ENCODE measurements at places on chromosomes 7 and 10.

GRCh38 chr7:50281680-50282445 is 22.7 kb upstream of the IKZF1 start:
- no peak for DNase-seq

DNA sequence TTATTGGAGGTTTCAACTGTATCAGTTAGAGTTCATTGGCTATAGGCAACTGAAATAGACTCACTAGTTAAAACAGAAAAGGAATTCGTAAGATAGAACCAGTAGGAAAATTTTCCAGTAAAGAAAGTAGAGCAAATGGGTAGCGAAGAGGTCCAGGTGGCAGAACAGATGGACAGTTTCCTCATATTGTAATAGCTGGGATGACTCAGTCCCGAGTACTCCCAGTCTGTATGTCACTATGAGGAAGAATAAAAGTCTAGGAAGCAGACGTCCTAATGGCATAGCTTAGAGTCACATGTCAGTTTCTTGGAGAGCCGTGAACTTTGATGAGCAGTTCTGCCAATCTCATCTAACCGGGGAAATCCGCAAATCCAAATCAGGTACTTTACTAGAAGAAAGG is 95.3 kb downstream of the RNF32 start:
- no peak for DNase-seq

DNA sequence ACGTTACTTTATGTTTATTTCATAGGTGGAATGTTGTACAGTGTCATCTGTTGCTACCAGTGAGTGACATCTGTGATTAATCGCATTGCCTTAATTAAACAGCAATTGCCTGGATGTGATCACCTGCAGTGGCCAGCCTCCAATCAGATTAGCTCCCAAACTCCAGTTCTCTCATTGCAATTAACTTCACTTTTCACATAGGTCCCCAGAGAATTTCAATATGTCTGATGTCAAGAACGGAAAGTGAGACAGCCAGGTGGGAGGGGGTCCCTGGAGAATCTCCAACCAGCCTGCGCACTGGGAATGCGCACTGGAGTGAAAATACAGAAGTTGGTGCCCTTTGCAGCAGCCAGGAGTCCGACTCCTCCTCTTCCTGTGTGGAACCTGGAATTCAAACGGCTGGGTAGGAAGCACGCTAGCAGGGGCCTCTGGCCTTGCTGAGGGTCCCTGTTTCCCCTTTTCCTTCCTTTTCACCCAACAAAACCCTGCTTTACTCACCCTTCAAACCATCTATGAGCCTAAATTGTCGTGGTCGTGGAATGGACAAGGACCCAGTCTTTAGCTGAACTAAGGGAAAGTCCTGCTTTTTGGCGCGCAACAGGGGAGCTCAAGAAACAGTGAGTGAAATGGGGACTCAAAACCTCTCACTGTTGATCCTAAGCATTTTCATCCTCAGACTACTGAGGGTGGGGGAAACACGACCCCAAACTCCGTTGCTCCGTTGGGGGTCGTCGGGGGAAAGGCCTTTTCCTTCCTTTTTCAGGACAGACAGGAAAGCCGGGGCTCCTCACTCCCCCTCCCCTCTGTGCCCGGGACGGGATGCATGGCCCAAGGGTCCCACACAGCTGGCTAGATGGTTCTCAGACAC is 1355.5 kb upstream of the LRRTM3 start:
- no peak for DNase-seq

DNA sequence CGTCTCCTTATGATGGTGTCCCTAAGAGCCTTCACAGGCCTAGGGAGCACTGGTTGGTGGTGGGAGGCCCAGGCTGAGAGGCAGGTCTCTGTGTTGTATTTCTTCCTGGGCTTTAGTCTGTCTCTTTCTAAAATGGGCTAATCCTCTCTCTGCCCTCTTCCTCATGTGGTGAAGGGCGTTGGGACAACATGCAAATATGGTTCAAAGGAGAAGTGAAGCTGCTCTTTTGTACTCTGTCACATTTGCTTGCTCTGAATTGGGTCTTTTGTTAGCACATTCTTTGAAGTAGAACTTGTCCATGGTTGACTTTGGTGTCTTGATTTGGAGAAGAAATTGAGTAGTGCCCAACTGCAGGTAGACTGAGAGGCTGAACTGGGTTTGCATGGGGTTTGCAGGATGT is 814 bp downstream of the HK1 start:
- no peak for DNase-seq

- DNase-seq: no peak
Measured at GRCh38 chr10:122373721-122374120, 787 bp upstream of the PLEKHA1 start.

GRCh38 chr7:47677664-47678063 is 95.8 kb upstream of the TNS3 start:
- DNase-seq: no peak

DNA sequence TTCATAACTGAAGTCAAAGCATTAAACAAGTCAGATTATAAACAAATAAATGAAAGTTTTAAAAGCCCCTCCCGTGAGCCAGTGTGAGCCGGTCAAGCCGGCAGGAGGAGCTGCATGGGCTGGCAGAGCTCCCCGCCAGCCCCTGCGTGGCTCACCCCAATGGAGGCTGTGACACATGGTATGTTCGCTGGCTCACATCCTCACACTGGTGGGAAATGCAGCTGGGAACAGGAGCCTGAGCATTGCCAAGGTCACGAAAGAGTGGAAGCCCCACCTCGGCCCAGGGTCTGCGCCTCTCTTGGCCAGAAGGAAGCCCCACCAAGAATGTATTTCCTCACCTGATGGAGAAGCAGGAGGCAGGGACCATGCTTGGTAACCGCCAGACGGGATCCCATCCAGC is 261.7 kb upstream of the TCERG1L start:
- DNase-seq: no peak

- no peak for DNase-seq
Measured at GRCh38 chr7:82152858-82153257, 290.7 kb downstream of the CACNA2D1 start.

GRCh38 chr7:12573885-12574284 is 3.4 kb downstream of the SCIN start:
- DNase-seq: no peak

GRCh38 chr10:88788924-88789323 is 13.6 kb upstream of the LIPM start:
- no peak for DNase-seq

DNA sequence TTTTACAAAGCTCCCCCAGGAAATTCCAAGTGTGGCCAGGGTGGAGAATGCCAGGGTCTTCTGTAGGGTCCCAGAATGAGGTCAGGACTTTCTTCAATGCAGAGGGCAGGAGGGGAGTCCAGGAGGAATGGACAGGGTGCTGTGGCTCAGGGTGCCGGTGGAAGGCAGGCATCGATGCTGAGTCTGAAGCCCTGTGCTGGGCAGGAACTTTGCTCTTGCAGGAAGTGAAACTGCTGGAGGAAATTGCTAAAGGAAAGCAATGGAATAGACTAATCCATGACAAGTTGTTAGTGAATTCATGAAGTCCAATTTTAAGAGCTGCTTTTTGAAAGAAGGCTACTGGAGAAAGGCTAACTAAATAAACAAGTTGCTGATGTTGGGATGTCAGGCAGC is 14.8 kb downstream of the PTPRE start:
- no peak for DNase-seq

- DNase-seq: no peak
Measured at GRCh38 chr10:33100781-33101391, 142.9 kb upstream of the ITGB1 start.

DNA sequence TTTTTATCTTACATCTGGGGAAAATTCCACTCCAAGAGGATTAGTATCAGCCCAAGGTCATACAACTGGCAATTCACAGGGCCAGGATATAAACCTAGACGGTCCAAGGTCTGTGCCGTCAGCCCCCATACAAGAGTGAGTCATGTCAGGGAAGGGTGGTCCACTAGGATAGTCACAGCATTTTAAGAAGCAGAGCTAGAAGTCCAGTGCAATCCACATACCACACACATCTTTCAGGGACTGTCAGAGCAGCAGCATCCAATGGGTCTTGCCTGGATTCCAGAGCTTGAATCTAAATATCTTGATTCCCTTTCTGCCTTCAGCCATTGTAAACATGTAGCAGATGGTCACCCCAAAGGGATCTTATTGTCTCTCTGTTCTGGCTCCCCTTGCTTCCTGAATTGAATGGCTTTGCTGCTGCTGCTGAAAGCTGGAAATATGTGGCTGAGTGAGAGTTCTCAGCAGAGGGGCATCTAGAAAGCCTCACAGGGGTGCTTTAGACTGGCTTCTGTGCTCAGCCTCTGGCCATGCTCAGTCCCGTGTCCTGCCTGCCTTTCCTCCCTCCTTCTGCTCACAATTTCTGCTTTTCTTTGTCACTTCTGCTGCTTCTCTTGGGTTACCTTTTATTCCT is 9.9 kb upstream of the OR6V1 start:
- no peak for DNase-seq

DNA sequence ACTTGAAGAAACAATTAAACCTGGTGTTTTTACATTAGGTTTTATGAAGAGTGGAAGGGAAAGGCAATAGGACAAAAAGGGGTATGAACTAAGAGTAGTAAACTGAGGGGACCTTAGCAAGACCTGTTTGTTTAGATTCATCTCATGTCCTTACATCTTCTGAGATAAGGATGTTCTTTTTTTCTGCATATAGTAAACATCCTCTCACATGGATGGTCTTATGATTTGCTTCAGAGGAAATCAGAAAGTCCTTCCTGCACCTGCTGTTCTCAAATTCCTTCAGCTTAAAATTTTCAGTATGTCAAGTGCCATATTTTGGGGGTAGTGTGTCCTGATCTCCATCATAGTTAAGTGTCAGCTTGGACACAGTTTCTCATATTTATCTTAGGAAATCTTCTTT is 232.6 kb downstream of the ADK start:
- no peak for DNase-seq

DNA sequence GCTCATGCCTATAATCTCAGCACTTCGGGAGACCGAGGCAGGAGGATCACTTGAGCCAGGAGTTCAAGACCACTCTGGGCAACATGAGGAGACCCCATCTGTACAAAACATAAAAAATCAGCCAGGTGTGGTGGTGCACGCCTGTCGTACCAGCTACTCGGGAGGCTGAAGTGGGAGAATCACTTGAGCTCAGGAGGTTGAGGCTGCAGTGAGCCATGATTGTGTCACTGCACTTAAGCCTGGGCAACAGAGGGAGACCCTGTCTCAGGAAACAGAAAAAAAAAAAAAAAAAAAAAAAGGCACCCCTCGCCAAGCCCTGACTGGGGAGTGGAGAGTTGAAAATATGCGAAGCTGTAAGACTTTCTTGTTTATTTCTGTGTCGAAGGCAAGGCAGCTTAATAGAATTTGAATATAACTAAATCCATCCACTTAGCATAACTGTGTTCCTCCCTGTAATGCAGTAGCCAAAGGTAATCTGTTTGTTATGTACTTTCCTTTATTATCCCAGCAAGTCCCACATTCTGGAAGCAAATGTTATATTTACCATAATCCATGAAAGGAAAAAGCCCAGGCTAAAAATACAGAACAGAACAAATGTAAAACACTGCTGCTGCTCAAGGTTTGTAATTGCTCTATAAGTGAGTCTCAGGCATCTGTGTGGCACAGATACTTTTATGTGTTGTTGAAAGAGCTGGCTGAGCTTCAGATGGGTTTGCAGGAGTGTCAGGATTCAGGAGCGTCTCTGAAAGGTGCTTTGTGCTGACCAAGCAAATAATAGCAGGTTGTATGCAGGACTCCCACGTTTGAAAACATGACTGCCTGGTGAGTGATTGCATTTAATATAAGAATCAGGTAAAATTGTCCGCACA is 127.2 kb downstream of the CELF2 start:
- no peak for DNase-seq

GRCh38 chr10:97039538-97040247 is 146.1 kb downstream of the SLIT1 start:
- DNase-seq: no peak

DNA sequence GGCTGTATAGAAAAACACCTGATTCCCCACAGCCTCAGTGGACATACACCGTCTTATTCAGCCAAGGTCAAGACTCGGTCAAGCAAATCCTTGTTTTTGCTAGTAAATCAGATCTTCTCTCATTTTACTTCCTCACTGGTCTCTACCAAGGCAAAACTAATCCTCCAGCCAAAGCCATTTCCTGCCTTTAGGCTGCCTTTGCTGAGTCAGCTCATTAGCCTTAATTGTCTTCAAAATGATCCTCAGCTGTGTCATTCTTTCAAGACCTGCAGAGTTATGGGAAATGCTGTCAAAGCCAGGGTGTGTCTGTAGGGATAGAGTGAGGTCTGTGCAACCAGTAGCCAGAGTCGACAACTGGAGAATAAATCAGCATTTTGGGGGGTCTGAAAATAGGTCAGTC is 107.2 kb upstream of the FAM180A start:
- DNase-seq: no peak

- DNase-seq: no peak
Measured at GRCh38 chr7:135275971-135276580, 42.4 kb downstream of the STRA8 start.

- no peak for DNase-seq
Measured at GRCh38 chr7:17488829-17489228, 190.4 kb downstream of the AHR start.

DNA sequence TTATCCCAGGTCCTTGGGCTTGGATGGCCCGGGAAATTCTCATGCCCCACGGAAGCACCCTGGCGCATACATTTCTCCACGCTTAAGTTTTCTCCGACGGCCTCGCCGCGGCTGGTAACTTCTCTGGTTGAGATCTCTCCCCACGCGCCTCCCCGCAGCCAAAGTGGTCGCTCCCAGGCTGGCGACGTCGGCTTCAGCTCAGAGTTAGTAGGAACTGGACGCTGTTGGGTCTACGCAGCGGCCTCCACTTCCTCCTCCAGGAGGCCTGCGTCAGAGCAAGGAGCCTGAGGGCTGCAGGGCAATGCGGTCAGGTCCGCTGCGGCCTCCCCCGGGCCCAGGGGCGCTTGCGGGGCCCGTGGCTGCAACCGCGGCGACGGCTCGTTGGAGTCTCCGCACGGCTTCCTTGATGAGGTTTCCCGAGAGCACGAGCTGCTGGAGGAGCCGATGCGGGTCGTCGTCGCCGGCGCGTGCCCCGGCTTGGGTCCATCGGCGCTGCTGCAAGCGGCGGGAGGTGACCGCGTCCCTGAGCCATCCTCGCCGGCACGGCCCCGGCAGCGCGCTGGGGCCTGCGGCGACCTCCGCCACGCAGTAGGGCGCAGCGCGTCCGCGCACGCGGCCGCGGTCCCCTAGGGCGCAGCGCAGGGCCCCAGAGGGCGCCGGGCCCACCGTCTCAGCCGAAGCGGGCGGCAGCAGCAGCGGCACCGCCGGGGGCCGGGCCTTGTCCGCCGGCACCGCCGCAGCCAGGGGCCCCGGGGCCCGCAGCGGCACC is 744 bp downstream of the FRAT2 start:
- DNase-seq: peak; percentile 25

- DNase-seq: no peak
Measured at GRCh38 chr10:118963933-118964332, 65.6 kb upstream of the NANOS1 start.

- DNase-seq: no peak
Measured at GRCh38 chr7:12625836-12626235, 55.3 kb downstream of the SCIN start.

DNA sequence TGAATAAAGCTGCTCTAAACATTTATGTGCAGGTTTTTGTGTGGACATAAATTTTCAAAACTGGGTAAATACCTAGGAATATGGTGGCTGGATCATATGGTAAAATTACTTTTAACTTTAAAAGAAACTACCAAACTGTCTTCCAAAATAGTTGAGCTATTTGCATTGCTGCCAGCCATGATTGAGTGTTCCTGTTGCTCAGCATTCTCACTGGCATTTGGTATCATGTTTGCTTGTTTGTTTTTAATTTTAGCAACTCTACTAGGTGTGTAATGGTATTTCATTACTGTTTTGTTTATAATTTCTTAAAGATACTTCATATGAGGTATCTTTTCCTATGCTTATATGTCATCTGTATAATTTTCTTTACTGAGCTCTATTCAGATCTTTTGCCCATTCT is 143.2 kb downstream of the POLR1F start:
- no peak for DNase-seq
